ENCODE measurements at places on chromosomes 5 and 9.

- DNase-seq: peak; percentile 42
Measured at GRCh38 chr9:77865385-77866047, 166.1 kb downstream of the GNAQ start.

DNA sequence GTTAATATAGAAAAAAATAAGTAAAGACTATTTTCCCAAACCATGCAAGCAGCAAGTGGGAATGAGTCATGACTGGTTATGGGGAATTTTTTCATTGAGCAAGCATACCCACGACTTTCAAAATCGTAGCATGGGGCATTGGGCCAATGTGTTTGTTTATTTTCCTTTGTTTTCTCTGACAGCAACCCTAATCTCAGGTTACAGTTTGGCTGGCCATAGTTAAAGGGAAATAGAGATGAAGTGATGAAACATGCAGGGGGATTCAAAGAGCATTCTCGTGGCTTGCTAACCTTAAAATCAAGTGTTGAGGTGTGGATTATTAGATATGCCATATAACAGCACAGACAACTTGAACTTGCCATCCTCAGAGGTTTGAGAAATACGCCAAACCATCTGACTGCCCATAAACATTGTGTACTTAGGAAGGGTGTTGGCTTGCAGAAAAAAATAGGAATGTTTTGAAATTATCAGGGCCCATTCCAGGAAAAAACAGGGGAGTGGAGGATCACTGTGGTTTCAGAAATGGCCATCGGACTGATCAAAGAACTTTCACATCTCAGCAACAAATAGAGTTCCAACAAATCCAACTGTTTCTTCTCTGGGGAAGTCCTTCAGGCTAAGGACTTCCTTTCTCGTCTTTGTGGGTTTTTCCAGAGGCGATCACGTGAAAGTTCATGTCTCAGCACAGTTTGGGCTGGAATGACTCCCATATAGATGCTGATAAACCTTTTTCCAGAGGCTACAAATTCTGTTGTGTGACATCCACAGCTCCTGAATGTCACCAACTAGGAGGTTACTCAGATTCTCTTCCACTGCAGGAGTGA, 259.1 kb downstream of the SYK start:
- peak; percentile 46 for DNase-seq

GRCh38 chr9:92140074-92140753, 25.0 kb upstream of the SPTLC1 start:
- DNase-seq: peak; percentile 81

GRCh38 chr5:33277061-33277650, 163.6 kb upstream of the TARS1 start:
- DNase-seq: no peak

- no peak for DNase-seq
Measured at GRCh38 chr5:170334626-170335025, 37.0 kb upstream of the LCP2 start.

DNA sequence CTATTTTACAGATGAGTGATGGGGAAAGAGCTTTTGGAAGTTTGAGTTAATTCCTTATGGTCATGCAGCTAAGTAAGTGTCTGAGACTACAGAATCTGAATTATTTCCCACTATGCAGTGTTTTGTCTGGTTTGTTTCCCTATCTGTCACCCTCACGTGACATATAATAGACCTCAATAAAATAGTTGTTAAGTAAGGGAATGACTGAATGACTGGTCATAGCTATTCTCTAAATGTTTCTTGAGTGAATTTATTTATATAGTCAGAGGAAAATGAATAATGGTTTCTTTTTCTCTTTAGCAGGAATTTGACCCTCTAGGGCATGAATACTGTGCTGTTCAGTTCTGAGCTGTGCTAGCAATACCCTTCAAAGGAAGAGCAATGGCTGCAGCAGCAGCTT, 10.3 kb downstream of the TRIM32 start:
- DNase-seq: no peak

DNA sequence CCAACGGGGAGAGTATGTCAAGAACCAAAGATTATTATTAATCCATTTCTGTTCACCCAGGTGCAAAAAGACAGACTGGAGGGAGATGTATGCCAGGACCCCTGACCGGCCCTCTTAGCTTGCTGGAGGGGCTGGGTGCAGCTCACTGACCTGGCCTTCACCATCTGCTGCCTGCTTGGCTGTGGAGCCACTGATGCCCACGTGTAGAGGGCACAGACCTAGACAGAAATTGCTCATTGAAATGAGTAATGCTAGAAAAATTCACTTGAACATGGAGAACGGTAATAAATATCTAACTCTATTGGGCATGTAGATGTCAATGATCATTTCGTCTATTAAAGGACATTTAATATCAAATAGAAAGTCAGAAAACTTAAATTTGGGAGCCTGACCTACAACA, 58.8 kb upstream of the ERCC6L2 start:
- DNase-seq: no peak

DNA sequence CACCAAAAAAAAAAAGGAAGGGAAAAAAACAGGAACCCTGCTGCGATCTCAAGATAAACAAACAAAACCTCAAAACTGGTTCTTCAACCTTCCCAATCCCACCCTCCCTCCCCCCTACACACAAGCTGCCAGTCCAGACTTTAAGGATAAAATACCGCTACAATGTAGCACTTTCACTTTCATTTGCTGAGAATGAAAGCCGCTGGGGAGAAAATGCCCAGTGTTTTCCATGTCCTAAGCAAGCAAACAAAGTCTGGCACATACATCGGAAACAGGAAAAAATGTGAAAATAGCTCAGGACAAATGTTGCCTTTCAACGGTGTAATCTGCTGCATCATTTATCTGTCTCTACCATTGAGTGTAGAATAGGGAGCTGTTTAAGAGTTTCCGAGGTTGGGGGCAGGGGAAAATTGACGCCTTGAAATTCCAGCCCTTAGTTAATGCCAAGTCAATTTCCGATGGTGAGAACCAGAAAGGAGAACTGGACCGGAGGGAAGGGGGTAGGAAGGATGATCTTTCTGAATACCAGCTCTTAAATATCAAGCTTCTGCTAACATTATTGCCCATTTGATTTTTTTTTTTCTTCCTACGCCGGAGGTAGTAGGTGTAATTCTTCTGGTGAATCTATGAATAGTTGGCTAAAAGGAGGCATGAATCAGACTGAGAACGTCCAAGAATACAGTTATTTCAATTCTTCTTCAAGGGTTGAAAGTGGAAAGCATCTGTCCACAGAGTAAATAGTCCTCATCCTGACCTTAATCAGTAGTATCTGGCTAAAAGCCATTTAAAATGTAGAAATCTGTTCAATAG, 1.2 kb upstream of the ADAMTS6 start:
- no peak for DNase-seq

Measured in HuH-7 (cell line).